ENCODE measurements at places on chromosomes 2 and 18.

DNA sequence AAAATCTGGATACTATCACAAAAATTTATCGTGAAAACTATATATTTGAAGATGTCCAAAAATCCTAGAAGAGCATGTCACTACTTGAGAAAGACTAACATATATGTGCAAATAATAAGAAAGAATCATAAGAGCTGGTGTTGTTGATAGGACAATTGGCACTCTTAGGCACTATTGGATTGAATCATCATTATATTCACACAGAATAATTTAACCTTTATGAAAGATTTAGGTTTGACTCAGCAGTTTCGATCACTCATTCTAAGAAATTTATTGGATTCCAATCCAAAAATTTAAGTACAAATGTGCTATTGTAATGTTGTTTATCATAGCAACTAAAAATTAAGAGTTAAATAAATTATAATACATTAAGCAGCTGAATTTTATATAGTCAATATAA is 503.6 kb downstream of the SPAG16 start:
- no peak for DNase-seq

DNA sequence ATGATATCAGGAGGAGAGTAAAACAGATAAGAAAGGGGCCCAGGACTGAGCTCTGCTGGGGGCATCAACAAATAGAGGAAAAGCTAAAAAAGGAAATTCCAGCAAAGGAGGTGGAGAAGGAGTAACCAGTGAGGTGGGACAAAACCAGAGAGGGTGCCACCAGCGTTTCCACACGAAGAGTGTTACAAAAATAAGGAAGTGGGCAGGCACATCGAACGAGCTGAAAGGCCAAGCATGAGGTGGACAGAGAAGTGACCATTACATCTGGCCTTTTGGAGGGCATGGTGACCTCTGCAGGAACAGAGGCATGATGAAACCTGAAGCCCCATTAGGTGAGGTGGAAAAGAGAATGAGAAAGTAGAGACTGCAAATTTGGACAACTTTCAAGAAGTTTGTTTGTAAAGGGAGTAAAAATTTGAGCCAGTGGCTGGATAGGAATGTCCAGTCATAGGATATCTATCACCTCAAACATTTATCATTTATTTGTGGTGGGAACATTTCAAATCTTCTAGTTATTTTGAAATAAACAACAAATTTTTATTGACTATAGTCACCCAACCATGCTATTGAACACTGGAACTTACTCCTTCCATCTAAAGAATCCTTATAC is 18.4 kb upstream of the VIT start:
- no peak for DNase-seq

GRCh38 chr2:80365762-80366161 is 61.2 kb upstream of the LRRTM1 start:
- no peak for DNase-seq

GRCh38 chr18:74370115-74370514 is 54.5 kb downstream of the C18orf63 start:
- no peak for DNase-seq

DNA sequence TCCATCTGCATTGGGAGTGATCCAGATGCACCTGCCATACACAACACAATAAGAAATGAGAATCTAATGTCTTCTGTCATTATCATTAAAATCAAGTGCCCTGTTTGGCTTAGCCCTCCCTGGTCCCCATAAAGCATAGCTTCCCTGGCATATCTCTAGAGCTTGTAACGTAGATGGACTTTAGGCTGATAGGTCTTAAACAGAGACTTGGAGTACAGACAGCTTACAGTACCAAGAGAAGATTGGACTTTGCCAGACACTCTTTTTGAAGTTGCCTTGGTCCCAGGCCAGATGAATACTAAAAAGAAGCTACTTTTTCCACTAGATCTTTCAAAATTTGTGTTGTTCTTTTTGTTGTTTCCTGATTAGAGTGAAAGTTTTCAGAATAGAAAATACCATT is 86.3 kb upstream of the UNC80 start:
- no peak for DNase-seq

DNA sequence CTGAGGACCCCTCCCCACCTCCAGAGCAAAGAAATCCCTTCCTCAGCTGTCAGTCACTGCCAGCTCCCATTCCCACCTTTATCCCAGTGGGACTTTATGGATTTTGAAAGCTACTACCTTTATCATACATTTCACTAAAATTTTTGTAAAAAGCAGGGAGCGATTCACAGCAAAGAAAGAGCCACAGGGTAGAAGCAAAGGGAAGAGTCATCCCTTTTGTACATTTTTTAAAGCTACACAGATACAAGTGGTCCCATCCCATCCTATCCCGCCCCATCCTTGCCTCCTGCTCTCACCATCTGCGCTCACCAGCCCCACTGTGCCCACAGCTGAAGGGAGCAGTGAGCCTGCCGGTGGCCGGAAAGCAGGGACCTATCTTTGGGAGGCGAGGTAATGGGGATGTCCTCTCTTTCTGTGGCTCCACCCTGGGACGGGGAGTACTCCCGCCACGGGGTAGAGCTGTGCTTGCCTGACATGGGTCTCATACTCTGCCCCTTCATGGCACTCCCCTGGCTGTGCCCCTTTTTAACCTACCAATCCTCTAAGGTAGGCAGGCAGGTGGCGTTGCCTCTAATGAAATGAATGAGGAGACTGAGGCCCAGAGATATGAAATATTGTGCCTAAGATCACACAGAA is 13.2 kb downstream of the SH2D6 start:
- no peak for DNase-seq

GRCh38 chr2:192230889-192231453 is 36.2 kb upstream of the TMEFF2 start:
- DNase-seq: no peak

- no peak for DNase-seq
These were observed 12.4 kb downstream of the COPS8 start for GRCh38 chr2:237097911-237098702.

- DNase-seq: no peak
These were observed 611 bp downstream of the NOL10 start for GRCh38 chr2:10688921-10689807.

DNA sequence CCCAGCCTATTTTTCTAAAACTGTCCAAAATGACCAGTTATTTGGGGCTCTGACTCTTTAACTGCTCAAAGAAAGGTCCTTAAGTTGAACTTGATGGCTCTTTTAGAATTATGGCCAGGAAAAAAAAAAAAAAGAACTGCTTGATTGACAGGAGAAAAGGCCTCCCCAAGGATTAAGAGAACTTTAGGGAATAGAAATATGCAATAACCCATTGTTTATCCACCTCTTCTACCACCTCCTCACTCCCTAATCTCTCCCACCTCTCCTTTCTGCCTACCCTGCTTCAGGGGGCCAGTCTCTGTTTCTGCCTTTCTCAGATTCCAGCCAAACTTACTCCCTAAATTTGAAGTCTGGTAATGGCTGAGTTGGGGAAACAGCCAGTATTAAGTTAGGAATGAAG is 5.7 kb upstream of the STRN start:
- no peak for DNase-seq

GRCh38 chr18:35096677-35097011 is 55.4 kb downstream of the MAPRE2 start:
- no peak for DNase-seq

DNA sequence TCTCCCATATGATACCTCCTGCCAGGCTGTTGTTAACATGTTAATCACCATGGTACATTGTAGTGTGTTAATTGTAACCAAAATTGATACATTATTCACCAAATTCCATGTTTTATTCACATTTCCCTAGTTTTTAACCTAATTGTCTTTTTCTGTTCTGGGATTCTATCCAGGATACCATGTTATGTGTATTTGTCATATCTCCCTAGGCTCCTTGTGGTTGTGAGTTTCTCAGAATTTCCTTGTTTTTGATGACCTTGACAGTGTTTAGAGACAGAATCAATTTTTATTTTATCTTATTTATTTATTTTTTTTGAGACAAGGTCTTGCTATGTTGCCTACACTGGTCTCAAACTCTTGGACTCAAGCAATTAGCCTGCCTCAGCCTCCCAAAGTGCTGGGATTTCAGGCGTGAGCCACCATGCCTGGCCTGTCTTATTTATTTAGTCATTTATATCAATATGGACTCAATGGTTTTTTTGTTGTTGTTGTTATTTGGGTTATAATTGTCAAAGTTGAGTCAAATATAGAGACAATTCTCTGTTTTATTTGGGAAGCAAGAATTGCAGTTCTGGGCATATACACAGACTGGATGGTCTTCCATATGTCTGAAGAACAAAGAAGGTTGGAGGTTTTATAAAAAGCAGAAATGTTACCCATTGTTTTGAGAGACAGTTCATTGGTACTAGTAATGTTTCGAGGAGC is 42.6 kb downstream of the INPP4A start:
- DNase-seq: no peak

DNA sequence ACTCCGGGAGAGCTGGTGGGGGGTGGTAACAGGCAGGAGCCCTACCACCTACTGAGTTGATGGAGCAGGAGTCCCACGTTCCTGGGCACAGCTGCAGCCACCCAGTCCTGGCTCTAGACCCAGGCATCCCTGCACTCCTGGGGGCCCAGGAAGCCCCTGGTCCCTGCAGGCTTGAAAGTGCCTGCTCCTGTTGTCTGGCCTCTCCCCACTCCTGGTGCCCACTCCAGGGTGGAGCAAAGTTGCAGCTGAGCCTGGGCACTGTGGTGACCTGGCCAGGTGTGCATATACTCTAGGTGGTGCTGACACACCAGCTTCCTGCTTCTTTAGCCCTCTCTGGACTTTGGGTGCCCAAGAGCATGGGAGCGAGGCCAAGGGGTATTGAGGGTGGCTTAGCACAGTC is 119.0 kb upstream of the SLC38A11 start:
- DNase-seq: no peak

DNA sequence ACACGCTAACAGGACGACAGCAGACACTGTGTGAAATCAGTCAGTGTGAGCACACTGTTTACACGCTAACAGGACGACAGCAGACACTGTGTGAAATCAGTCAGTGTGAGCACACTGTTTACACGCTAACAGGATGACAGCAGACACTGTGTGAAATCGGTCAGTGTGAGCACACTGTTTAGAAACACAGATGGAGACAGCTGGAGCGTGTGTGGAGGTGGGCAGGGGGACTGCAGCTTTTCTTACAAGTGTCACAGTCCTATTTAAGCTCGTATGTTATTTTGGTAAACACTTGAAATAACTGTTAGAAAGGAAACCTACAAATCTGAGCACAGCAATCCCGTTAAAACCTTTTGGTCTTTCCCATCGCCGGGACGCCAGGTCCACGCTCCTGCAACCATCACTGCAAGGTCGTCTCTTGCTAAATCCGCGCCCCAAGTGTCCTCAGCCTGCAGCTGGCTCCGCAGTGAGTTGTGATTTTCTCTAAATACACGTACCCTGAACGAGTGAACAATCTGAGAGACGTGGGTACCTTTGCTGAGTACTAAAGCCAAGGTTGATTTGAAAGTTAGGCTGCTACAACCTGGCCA is 58.9 kb upstream of the CTDP1 start:
- no peak for DNase-seq

DNA sequence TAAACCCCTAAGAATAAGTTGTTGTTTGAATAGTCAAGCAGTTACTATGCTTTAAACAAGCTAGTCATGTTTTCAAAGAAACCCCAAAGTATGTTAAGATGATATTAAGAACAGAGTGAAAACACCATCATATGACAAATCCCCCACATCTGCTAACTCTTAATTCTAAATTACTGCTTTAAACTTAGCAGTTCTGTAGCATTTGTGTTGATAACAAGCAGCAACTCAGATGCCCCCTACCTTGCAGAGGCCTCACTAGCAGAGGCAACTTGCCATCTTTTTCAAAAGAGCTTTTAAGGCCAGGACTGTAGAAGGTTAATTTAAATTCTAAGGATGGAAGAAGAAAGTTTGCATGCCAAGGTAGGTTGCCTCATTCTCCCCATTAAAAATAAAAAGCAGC is 376.2 kb downstream of the SETBP1 start:
- DNase-seq: no peak

Measured in T-helper 1 cell (primary cell).